ENCODE measurements at places on chromosomes 11 and 22.
A peak's percentile ranks its signal among the peaks of the same experiment; 100 is the strongest.

- no peak for DNase-seq
Observed at GRCh38 chr11:115672999-115673411, 168.8 kb upstream of the CADM1 start.

GRCh38 chr11:131108760-131109159 lies 192.5 kb upstream of the SNX19 start:
- no peak for DNase-seq

DNA sequence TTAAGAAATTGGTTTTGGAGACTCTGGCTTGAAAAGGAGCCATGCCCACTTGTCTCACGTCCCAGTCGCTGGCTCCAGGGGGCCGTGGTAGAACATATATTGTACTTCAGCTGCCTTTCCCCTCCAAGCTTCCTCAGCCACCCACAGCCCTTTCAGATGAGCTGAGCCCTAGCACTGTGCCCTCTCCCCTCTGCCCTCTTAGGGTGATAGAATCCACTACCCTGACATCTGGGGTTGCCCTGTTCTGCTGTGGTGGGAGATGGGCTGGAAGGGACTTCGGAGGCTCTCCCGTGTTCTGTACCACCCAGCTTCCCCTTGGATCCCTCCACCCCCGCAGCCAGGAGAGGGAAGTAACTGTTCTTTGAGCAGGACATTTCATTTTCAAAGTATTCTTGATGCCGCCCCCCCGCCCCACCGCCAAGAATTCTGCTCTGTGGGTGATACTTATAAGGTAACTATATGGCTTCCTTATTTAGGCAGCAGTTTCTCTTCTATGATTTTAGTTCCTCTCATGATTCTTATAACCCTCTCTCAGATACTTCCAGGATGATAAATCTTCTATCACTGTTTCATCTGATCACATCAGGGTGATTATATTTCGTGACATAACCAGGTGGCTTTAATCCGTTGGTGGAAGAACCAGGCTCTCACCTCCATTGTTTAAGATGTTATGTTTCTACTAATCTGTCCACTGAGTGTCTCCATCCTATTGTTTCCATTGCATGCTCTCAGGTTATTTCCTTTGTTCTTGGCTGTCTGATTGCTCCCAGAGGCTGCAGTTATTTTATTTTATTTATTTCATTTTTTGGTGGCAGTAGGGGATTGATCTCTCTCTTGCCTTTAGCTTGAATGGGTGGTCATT lies 24.1 kb downstream of the ZBTB16 start:
- no peak for DNase-seq

- DNase-seq = no peak
Observed at GRCh38 chr22:42820045-42820763, 36.9 kb downstream of the ARFGAP3 start.

DNA sequence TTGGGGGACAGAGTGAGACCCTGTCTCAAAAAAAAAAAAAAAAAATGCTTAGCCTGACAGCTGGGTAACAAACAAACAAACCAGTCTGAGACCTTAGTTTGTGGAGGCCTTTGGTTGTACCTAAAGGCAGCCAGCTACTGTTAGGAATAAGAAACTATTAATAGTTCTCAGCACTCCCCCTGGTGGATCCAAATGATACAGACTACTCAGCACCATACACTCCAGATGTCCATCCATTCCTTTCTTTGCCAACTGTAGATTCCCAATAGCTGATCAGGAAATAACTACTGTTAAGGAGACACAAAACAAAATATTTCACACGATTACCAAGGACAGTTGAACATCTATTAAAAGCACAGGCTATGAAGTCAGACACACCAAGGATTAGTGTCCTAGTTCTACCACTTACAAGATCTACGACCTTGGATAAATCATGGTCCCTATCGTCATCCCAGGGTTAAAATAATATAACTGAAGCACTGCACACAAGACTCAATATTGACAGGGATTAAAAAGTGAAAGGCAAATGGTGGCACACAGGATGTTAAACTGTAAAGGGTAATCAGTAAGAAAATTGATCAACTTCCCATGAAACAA lies 17.2 kb downstream of the CLDN25 start:
- no peak for DNase-seq

DNA sequence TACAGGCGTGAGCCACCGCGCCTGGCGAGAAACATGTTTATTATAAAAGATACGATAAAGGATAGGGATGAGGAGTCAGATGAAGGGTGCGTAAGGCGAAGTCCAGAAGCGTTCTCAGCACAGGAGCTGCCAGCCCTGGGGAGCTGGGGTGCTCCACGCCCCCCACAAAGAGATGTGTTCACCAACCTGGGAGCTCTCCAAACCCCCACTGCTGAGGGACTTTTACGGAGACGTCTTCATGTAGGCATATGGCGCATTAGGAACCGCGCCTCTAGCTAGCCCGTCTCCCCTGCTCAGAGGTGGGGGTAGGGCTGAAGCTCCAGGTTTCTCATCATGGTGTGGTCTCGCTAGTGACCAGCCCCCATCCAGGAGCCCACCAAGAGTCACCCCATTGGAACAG lies 8.4 kb upstream of the ZBED4 start:
- no peak for DNase-seq

DNA sequence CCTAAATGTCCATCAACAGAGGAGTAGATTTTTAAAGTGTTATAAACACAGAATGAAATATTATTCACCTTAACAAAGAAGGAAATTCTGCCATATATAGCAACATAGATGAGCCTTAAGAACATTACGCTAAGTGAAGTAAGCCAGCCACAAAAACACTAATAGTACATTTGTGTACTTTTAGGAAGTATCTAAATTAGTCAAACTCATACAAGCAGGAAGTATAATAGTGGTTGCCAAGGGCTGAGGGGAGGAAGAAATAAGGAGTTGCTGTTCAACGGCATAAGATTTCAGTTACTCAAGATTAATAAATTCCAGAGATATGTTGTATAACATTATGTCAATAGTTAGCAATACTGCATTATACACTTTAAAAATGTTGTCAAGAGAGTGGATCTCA lies 181.7 kb upstream of the ZC3H12C start:
- no peak for DNase-seq

GRCh38 chr22:50544078-50544745 lies 1.5 kb upstream of the KLHDC7B start:
- peak; percentile 79 for DNase-seq

GRCh38 chr22:19756288-19757128 lies 4.1 kb upstream of the TBX1 start:
- peak; percentile 35 for DNase-seq

Data from effector memory CD8-positive, alpha-beta T cell (primary cell).